Stimulated activated CD4-positive, alpha-beta T cell treated with anti-CD3 and anti-CD28 coated beads, Interleukin-1b, Interleukin-23, amount 100 ng/mL, for 24 hours (primary cell): ENCODE measurements at places on chromosomes 5 and 9.

GRCh38 chr5:92641031-92641962 is 939.7 kb downstream of the NR2F1-AS1 start:
- no peak for DNase-seq

- peak; percentile 8 for DNase-seq
Observed at GRCh38 chr5:123512611-123513461, 859 bp downstream of the CSNK1G3 start.

GRCh38 chr9:125608489-125609224 is 98.4 kb downstream of the MAPKAP1 start:
- no peak for DNase-seq

DNA sequence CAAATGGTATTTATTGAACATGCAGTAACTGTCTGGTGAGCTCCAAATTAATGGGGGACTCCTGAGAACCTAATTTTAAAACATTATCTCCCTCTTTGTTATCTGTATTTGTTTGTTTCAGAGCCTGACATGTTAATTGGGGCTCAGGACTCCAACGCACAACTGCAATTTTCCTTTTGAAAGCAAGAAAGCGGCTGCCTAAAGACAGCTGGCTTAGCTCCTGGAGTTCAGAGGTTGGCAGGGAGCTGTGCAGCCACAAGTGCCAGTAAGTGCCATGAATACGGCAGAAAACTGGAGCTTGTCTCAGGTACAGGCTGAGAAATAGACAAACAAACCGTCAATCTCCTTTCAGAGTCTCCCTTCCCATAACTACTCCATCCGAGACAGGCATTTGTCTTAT is 80.9 kb downstream of the PPP2R2B start:
- no peak for DNase-seq

DNA sequence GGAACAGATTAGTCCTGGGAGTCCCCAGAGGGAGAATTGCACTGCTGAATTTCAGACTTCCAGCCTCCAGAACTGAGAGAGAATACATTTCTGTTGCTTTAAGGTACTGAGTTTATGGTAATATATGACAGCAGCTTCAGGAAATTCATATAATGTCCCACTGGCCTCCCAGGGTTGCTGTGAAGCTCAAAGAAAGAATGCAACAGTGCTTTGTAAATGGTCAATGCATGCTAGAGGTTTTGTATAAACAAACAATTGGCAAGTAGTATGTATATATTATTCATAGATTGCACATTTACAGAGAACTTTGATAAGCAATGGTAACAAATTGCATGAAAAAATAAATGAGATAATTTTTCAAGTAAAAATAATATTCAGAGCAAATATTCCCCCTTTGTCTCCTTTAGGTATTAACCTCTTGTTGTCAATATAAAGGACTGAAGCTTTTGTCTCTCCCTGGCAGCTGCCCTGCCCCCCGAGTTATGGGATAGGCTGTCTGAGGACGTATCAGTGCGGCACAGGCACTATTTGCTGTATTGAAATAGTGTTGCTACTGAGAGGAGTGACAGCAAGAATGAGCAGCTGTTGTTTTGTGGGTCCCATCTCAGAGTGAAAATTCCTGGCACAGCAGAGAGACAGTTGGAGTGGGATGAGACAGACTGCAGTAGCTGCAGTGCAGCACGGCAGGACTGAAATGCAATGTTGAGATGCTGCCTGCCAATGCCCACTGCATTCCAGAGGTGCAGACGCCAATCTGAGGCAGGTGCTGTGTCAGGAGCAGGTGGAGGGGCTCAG is 194.2 kb upstream of the GLRA1 start:
- DNase-seq, result no peak

- no peak for DNase-seq
Observed at GRCh38 chr5:77218263-77218662, 7.8 kb downstream of the PDE8B start.

GRCh38 chr5:124439609-124440008 is 306.8 kb downstream of the ZNF608 start:
- DNase-seq, result no peak

- DNase-seq, result no peak
Observed at GRCh38 chr9:5445886-5446285, 4.5 kb upstream of the CD274 start.

- DNase-seq, result no peak
Observed at GRCh38 chr9:131419026-131419614, 25.2 kb downstream of the PRRC2B start.

GRCh38 chr9:88224938-88225337 is 86.7 kb upstream of the SPATA31C2 start:
- DNase-seq, result no peak
